ENCODE measurements at places on chromosomes 3 and 15.
A peak's percentile ranks its signal among the peaks of the same experiment; 100 is the strongest.

DNA sequence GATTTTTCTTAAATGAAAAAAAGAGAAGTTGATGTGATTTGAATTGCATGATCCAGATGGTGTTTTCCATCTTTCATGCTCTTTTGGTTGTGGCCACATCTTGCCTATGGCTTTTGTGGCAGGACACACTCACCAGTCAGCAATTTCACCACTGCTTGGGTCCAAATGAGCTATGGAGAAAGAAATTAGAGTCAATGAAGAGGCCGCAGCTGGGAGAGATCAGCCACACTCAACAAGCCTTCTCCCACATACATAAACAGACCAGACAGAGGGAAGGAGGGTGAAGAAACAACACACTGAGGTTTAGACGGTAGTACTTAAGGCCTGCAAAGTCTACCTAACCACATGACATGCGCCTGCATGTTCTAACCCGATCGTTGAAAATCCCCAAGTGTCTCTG, 110.7 kb upstream of the CDIN1 start:
- no peak for DNase-seq

- DNase-seq, result no peak
Observed at GRCh38 chr3:10869460-10869859, 53.4 kb downstream of the SLC6A11 start.

DNA sequence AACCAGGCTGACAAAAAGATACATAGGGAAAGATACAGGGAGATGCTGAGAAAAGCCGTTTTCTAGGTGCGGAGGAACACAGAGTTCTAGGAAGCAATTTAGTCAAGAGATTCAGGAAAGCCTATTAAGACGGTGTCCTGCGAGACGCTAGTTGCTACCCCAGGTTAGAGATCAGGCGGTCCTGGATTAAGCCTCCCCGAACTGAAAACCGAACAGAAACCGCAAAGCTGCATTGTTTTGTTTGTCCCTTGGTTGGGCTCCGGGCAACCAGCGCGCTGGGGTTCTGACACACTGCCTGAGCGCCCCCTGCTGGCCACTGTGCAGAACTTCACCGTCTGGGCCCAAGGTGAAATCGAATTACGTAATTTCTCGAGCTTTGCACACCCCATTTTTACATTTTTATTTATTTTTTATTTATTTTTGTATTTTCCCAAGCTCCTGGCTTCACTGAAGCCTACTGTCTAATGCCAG, 37.3 kb upstream of the NDUFB4 start:
- DNase-seq, result peak; percentile 94

DNA sequence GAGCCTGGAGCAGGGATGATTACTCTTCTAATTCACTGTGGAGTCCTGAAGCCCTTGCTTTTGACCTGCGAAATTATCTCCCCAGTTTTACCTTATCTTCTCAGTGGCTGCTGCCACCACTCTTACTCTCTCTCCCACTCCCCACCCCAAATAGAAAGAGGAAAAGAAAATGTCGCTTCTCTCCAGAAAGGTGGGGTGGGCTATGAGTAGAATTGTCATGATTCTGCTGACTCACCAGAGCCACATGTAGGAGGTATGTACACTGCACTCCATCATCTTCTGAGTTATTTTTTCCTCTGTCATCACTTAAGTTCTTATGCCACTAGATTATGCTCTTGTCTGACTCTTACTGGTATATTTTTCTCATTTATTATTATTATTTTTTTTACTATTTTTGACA, 43.9 kb upstream of the TMEM158 start:
- no peak for DNase-seq

DNA sequence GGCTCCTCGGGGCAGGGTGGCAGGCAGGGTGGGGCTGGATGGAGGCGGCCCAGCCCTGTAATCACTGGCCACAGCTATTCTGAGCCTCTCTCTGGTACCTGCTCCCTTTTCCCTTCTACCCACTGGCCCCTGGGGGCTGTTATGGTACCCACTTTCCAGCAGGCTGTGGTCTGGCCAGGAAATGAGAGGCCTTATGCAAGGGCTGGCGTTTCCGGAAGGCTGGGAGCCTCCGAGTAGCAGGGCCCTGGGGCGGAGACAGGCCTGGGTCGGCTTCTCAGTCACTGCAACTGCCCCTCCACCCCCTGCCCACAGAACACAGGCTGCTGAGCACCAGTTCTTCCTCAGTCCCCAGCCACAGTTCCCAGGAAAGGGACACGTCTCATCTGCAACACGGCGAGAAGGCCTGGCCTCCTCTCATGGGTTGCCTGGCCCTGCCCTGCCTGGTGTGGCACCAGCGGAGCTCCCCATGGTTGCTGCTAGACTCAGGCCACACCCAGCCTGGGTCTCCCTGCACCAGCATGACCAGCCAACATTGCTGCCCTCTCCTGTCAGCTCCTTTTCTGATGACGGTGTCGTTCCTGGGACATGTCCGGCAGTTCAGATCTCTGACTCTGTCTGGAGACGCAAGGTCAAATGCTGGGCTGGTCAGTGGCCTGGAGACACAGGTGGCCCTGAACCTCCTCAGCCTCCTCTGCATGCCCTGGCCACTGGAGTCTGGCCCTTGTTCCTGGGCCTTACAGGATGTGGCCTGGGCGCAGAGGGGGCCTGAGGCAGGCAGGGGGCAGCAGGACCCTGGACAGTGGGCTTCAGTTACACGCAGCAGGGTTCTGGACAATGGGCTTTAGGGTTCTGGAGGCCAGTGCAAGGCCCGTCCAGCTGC, 6.5 kb downstream of the CHST13 start:
- no peak for DNase-seq

GRCh38 chr3:190252080-190252479, 70.2 kb downstream of the CLDN1 start:
- DNase-seq, result peak; percentile 40

GRCh38 chr3:54376142-54376807, 253.9 kb downstream of the CACNA2D3 start:
- DNase-seq, result no peak

GRCh38 chr15:63843901-63844317, 10.2 kb upstream of the HERC1 start:
- no peak for DNase-seq

GRCh38 chr3:135456108-135456790, 509.3 kb upstream of the PPP2R3A start:
- DNase-seq, result no peak
